ENCODE measurements at places on chromosomes 11 and 22.

GRCh38 chr11:107018902-107019493 is 722 bp upstream of the GUCY1A2 start:
- DNase-seq = no peak

DNA sequence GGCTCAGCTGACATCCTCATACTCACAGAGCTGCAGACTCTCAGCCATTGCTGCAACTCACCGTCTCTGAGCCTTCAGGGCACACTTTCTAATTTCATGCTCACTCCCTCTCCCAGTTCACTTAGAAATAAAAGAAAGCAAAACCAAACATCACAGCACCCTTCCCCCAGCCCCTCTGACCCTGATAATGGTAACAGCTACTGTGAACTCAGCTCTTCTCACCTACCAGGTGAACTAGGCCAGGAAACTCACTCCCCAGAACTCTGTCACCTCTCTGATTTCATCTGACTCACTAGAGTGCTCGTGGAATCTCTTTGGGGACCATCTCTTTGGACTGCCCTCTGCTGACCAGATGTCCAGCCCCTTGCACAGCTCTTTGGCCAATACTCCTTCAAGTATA is 14.5 kb upstream of the PARVA start:
- DNase-seq = no peak

DNA sequence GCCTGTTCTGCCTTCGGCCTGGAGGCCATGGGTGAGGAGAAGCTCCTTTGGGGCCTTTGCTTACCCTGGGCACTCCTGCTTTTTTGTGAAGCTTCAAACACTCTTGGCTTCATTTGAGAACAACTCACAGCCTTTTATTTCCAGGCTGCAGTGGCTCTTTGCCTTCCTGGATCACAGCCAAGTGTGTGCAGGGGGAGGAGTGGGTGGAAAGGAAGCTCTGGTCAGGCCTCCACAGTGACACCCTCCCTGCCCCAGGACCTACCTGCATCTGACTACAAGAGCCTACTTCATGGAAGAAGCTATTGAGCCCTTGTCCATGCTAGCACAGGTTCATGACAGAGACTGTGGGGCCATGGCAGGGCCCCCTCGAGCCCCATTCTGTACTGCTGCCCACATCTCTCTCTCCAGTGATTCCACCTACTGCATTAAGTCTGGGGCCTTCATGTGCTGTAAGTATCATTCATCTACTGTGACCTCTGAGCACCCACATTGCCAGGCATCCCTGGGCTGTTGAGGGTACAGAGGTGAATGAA is 52.3 kb downstream of the GAB4 start:
- DNase-seq = no peak

DNA sequence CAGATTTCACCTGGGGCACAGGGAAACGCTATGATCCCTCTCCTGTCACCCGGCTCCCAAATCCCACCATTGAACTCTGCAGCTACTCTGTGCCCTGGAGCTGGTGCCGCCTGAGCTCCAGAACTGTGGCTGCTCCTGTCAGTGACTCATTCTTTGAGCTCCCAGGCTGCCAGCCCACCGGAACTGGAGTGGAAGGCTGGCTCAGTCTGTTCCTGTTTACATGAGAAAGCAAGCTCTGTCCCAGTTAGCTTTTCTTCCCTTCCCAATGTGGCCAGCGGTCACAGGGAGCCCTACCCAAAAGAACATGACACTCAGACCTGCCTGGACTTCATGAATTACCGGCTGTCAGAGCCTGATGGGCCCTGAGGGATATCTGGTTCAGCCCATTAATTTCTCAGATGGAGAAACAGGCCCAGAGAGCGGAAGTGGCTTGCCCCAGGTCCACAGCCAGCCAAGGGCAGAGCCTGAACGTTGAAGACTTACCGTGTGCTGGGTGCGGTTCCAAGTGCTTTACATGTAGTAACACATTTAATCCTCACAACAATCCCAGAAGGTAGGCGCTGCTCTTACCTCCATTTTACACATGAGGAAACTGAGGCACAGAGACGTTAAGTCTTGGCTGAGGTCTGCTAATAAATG is 23.8 kb upstream of the IGSF22 start:
- no peak for DNase-seq

DNA sequence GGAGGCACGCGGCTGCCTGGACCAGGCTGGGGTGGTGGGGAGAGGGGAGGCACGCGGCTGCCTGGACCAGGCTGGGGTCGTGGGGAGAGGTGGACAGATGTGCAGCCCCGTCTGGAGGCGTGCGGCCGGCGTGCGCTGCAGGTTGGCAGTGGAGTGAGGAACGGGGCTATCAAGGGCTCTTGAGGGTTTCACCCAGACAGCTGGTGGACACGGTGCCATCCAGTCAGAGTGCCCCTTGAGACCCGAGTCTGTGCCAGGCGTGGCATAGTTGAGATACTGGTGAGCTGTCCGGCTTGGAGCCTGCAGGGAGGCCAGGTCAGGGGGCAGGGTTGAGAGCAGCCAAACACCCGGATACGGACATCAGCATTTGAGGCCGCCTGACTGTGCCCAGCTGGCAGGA is 1.5 kb upstream of the GRAMD4 start:
- DNase-seq = no peak

DNA sequence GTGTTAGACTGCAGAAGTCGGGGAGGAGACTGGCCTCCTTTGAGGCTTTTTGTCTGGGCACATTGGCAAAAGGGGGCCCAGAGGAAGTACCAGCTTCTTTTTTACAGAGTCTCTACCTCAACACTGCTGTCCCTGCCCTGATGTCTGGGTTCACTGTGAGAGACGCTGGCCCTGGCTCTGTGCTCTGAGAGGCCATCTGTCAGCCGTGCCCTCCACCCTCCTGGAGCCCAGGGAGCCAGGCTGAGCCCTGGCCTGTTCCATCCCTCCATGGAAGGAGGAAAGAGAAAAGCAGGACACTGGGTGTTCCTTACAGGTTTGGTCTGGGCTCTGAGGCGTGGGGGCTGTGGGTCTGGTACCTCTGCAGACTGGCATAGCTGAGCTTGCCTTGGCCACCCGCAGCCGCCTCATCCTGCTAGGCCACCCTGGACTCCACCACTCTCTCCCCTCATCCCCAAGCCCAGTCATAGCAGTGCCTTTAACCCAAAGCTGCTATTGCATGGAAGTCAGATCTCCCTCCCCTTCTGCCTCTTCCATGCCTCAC is 105.5 kb upstream of the PARVA start:
- peak; percentile 14 for DNase-seq

DNA sequence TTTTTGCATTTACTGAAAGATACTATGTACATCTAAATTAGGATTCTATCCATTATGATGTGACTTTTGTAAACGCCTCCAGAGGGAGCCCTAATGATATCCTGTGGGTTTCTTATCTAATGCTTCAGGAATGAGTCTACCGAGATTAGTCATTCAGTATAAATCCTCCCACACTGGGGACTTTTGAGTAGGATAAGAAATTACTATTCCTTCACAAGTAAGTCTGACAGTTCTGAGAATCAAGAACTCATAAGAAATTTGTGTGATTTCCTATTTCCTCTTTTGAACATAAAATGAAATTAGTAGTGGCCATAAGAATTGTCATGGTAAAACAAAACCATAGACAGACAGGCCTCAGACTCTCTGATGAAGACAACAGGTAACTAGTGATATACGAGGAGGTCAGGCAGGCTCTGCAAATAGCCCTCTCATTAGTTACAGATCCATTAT is 10.0 kb upstream of the OR5M1 start:
- DNase-seq = no peak

DNA sequence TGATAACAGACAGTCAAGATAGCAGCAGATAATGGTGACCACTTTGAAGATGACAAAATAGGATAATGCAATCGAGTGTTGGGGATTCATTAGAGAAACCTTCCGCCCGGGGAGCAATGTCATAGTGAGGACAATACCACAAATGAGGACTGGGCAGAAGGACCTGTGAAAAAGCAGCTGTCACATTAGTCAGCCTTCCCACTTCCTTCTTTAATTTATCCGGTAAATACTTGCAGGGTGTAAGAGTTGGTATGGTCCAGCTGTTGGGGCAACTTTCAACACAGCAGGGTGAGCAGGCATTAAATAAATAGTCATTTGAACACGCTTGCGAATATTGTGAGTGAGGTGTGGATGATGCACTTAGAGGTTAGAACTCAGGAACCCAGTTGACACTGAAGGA is 132.5 kb upstream of the KIRREL3 start:
- no peak for DNase-seq

DNA sequence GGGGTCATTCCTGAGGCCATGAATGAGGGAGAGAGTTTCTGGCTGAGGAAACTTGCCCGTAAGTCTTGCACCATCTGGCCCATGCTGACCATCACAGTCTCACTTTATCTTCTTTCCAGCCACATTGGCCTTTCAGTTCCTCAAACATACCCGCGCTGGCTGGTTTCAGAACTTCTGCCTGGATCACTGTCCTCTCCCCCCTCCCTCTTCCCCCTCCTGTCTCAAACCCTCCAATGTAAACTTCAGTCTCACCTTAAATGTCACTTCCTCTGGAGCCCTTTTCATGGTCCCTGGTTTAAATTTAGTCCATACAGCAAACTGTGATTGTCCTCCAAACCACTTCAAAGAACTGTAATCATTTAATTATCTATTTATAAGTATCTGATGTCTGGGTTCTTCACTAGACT is 3.7 kb upstream of the TMEM109 start:
- DNase-seq = no peak

GRCh38 chr22:26471522-26471921 is 12.1 kb downstream of the HPS4 start:
- no peak for DNase-seq

DNA sequence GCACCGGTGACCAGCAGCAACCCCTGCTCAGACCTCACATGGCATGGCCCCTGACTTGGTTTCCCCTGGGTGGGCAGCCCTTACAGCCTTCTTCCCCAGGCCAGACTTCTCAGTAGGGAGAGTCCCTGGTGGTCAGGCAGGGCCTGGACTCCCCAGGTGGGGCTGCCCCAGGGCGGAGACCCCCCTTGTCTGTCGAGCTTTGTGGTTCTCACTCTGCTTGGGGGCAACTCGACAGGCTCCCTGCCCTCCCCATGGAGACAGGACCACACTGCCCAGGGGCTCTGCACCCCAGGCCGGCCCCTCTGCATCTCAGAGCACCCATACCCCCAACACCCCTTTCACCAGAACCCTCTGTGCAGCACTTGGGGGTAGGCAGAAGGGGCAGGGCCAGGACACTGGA is 87.7 kb downstream of the MORC2 start:
- no peak for DNase-seq

DNA sequence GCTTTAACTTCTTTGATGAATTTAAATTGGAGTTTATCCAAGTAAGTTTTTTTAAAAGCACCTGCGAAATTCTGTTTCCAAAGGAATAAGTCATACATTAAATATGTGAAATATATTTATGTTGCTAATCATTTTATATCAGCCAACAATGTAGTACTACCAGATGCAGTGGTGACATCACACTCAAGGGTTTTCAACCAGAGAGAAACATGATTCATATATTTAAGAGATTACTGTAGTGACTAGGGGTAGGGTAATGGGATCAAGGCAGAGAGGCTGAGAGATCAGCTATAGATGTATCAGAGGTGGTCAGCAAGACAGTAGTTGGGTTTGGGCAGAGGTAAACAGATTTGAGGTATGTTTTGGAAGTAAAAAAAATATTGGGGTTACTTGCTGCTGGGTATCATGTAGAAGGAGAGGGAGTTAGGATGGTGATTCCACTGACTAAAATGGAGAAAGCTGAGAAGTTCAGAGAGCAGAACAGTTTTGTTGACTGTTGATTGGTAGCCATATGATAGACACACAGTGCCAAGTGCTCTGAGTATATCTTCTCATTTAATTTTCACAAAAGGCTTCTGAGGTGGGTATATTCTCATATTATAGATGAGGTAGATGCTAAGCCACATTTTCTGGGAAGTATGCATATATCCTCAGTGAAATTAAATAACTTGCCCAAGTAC is 39.4 kb downstream of the CEP57 start:
- no peak for DNase-seq

DNA sequence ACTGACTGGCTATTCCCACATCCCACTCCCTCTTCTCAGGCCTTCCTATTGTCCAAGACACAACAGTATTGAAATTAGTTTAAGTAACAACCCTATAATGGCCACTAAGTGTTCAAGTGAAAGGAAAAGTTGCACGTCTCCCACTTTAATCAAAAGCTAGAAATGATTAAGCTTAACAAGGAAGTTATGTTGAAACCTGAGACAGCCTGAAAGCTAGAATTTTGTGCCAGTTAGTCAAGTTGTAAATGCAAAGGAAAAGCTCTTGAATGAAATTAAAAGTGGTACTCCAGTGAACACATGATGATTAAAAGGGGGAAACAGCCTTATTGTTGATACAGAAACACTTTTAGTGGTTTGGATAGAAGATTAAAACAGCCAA is 332.7 kb downstream of the CASP12 start:
- no peak for DNase-seq

DNA sequence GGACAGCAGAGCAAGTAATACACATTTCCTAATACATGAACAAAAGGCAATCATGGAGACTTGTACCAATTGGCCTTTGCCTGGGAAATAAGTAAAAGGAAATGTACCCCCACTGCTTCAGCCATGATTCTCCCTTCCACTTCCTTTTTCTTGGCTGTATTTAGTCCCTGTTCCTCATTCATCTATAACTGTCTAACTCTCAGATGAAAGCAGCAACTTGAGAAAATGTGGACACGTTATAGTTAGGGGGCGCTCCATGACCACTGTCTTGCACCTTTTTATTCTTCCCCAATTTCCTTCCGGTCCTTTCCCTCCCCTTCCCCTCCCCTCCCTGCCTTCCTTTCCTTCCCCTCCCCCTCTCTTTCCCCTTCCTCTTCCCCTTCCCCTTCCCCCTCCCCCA is 61.3 kb upstream of the BARX2 start:
- DNase-seq = no peak

DNA sequence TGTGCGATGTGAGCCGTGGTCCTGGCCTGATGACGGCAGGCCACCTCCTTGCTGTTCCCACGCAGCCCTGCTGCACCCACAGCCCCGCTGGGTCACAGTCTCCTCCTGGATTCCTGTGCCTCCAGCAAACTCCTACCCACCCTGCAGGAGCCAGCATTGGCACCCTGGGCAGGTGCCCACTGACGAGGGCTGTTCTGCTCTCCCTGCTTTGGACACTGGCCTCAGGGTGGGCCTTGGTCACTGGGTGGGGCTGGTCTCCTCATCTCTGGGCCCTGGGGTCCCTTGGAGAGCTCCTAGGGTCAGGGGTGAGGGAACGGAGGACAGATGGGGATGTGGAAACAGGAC is 12.7 kb downstream of the TSPAN4 start:
- DNase-seq = no peak

GRCh38 chr11:127126986-127127385 is 126.4 kb upstream of the KIRREL3 start:
- DNase-seq = no peak

- DNase-seq = no peak
Observed at GRCh38 chr22:48424201-48424627, 1403.5 kb downstream of the BRD1 start.

- peak; percentile 39 for DNase-seq
Observed at GRCh38 chr22:30386960-30387827, at the start of gene RNF215. Gene RNF215, minus strand, starts transcription at chr22:30387411. Its CDS starts 98 bp downstream, at chr22:30387313.

GRCh38 chr11:93192163-93192562 is 5.6 kb downstream of the SLC36A4 start:
- no peak for DNase-seq

GRCh38 chr11:92380882-92381281 is 156.3 kb downstream of the FAT3 start:
- DNase-seq = no peak
